ENCODE measurements at places on chromosomes 3 and 15.

DNA sequence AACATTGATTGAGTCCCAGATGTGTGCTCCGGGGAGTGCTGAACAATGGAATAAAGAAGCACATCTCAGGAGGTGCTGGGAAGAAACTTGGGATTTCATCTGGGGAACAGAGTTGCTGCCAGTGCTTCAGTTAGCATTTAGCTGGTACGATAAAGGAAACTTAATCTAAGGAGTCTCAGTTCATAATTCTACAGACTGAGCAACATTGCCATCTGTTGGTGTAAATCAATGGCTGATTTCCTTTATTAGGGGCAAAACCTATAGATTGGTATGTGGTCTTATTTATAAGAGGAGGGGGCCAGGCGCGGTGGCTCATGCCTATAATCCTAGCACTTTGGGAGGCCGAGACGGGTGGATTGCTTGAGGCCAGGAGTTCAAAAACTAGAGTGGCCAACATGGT, 8.9 kb downstream of the MKRN2OS start:
- no peak for ATAC-seq

DNA sequence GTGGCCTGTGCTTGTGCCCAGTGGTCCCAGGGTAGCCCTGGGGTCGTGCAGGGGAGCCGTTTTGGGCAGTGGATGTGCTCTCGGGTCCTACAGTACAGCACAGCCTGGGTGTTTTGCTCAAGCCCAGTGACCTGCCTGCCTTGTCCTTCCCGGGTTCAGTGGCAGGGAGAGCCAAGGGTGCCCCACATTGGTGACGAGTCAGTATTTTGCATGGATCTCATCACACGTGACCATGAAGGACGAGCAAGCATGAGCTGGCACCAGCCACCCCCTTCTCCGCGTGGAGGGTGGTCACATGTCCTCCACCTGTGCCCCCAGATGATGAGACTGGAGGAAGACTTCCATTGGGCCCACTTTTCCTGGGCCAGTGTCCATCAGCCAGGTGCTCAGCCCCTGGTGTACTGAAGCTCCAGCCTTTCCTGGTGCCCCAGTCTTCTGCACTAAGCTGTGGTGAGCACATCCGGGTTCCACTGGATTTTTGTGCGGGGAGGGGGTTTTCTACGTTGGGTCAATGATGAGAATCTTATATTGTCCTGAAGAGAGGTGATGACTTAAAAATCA, 197.5 kb downstream of the UBE3A start:
- ATAC-seq, result no peak

DNA sequence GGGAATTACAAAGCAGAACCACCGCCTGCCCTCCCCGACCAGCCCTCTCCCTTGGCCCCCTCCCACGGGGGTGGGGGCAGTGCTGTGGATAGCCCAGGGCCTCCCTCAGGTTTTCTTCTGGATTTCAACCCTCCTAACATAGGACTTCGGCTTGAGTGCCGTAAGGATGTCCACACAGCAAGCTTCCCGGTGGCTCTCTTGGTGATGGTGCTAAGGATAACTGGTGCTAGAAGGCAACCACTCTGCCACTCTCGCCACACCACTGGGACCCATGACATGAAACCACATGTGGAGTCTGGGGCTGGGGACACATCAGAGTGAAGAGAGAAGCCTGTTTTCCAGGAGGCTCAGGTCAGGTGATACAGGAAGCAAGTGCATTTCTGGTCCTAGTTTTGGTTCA, 35.4 kb downstream of the SCN5A start:
- no peak for ATAC-seq

GRCh38 chr3:109213321-109213720, 76.8 kb downstream of the C3orf85 start:
- ATAC-seq, result no peak

- ATAC-seq, result no peak
These were observed 14.8 kb upstream of the TMOD3 start for GRCh38 chr15:51814606-51815005.

DNA sequence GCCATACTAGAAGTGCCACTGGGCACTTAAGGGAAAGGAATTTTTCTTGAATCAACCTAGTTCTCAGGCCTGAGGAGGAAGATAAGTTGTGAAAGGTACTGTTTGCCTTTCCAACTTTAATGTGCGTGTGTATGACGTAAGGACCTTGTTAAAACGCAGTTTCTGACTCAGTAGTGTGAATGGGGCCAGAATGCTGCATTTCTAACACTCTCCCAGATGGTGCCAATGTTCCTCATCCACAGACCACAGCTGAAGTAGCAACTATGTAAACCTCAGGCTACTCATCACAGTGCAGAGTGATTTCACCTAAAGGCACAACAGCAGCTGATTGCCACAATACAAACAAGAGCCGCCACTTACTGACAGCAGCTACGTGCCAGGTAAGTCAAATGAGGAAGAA, 103.6 kb downstream of the OTOL1 start:
- no peak for ATAC-seq

DNA sequence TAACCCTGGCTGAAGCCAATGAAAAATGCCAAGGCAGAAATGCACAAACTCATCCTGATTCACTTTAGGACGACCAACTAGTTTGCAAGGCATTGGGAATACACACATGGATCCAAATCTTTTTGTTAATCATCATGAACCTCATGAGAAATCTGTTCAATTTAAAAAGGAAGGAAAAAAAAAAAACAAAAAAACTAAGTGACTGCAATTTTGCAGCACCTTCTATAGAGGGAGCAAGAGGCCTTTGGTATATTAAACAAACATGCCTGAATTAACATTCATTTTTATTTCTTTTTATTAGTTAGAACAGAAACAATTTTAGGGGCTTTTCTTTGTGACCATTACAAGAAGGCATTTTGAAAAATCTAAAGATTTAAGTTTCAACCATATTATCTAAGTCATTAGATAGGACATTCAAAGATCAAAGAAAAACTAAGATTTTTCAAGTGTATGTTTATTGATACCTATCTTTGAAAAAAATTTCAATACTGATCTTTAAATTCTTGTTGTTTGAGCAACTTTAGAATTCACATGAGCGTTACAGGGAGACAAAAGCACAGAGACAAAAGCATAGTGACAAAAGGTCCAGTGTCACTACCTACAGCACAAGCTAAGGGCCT, 182.4 kb downstream of the CBLB start:
- ATAC-seq, result no peak

DNA sequence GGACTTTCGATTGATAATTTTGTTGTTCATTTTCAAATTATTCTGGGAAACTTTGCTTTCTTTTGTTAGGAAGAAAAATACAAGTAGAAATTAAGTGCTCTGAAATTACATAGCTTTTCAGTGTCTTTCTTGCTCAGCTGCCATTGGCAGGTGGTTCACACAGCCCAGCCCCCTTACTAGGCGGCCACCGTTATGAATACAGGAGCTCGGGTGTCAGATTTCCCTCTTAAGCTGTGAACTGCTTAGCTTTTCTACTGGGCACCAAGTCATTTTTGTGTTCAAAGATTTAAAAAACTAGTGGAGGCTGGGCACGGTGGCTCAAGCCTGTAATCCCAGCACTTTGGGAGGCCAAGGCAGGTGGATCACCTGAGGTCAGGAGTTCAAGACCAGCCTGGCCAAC, 55.2 kb downstream of the HMG20A start:
- no peak for ATAC-seq

GRCh38 chr15:29936353-29937049, 114.2 kb upstream of the TJP1 start:
- ATAC-seq, result no peak

- no peak for ATAC-seq
These were observed 5.5 kb downstream of the DAZL start for GRCh38 chr3:16599694-16600093.

Measured in stimulated activated memory B cell treated with anti-CD40 and anti-IgM and Interleukin-4, amounts not matched to agents 10 μg/mL and 1 μg/mL and 100 μg/mL, for 72 hours (primary cell).